ENCODE measurements at places on chromosomes 5 and 9. TPM values are rescaled to one million over a fixed set of nuclear protein-coding genes. Genes with fewer than 3 reads are reported as not detected.

- DNase-seq: no peak
- no peak overlapping the region for H3K27ac ChIP-seq
- H3K27me3 ChIP-seq: no peaks in the 10 kb centered on the region
- H3K36me3 ChIP-seq: no peaks in the 10 kb centered on the region
Observed at GRCh38 chr5:80600943-80601693, 31.0 kb upstream of the ANKRD34B start.

- H3K27me3 ChIP-seq: peaks cover 47% of the 10 kb centered on the region
- peaks cover 6% of the 10 kb centered on the region for H3K4me1 ChIP-seq
- DNase-seq: no peak
- peak overlapping the region; percentile 58 for H3K27ac ChIP-seq
- H3K36me3 ChIP-seq: no peaks in the 10 kb centered on the region
Observed at GRCh38 chr9:115157245-115157674, 39.3 kb upstream of the TNC start.

DNA sequence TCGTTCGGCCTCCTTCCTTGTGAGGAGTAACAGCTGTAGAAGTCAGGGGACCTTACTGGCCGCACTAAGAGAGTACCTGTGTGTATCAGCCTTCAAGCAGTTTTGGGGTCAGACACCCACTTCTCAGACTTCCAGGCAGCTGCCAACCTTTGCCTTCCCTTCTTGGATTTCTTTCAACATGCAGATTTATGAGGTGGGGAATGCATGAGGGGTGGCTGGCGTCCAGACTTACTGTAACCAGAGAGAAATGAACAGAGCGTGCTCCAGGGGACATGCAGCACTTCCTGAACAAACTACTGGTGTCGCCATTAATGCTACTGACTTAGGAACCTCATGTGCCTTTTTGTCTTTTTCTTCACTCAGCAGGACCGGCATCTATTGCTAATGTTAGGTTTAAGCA, 46.7 kb downstream of the INSYN2B start:
- H3K4me3 ChIP-seq: no peak overlapping the region
- H3K27me3 ChIP-seq: no peaks in the 10 kb centered on the region
- H3K4me1 ChIP-seq: no peaks in the 10 kb centered on the region
- no peak overlapping the region for H3K27ac ChIP-seq

DNA sequence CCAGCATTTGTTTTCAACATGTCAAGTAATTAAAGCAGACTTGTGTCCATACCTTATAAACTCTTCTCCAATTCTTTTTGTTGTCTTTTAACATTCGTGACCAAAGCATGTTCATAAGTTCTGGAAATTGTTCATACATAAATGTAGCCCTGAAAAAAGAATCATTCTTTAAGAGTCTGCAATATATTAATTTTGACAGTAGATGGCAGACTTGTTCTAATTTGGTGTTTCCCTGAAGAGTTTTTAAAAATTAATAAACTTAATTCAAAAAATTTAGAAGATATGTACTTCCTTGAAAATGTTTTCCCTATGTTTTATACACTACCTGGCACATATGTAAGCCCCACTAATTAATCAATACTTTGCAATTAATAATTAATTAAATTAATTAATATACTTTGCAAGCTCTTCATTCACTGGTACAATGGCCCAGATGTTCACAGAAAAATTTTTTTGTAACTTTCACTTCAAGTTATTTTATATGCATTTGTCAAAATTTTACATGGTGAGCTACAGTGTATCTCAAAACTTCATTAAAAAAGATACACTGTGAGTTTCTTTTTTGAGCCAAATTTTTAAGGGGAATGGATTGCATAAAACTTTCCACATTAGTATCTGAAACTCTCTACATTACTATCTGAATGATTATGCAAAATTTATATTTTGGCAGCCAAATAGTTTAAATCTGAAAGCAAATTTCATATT, 42.1 kb downstream of the CLINT1 start:
- no peak overlapping the region for H3K27ac ChIP-seq
- H3K4me3 ChIP-seq: no peak overlapping the region
- peaks cover 11% of the 10 kb centered on the region for H3K4me1 ChIP-seq
- peaks cover 28% of the 10 kb centered on the region for H3K36me3 ChIP-seq
- H3K27me3 ChIP-seq: no peaks in the 10 kb centered on the region
- no peak for DNase-seq

- H3K27ac ChIP-seq: no peak overlapping the region
- no peaks in the 10 kb centered on the region for H3K36me3 ChIP-seq
- no peak overlapping the region for H3K4me3 ChIP-seq
- no peaks in the 10 kb centered on the region for H3K4me1 ChIP-seq
- peaks cover 27% of the 10 kb centered on the region for H3K27me3 ChIP-seq
Observed at GRCh38 chr9:130432362-130432761, 12.4 kb upstream of the ASS1 start.

GRCh38 chr9:124412228-124412575, 3.0 kb downstream of the PSMB7 start:
- H3K27me3 ChIP-seq: no peaks in the 10 kb centered on the region
- DNase-seq: no peak
- no peak overlapping the region for H3K27ac ChIP-seq
- H3K4me3 ChIP-seq: no peak overlapping the region

- H3K36me3 ChIP-seq: no peaks in the 10 kb centered on the region
- H3K4me1 ChIP-seq: no peaks in the 10 kb centered on the region
- no peak overlapping the region for H3K4me3 ChIP-seq
- H3K27me3 ChIP-seq: no peaks in the 10 kb centered on the region
- no peak overlapping the region for H3K27ac ChIP-seq
- DNase-seq: no peak
Observed at GRCh38 chr5:86542532-86542931, 75.2 kb upstream of the COX7C start.

DNA sequence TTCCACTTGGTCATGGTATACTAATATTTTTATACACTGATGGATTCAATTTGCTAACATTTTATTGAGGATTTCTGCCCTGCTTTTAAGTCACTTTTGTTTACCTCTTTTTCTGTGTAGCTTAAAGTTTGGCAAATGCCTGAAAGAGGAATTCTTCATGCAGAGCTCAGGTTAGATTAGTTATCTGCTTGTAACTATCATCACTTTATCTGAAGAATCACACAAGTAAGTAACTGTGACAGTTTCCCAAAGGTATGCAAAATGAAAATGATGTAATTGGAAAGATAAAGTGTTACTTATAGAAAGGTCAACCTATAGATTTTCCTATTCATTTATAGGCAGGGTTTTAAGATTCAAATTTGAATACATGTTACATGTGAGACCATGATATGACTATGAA, 188.8 kb upstream of the ACTBL2 start:
- no peaks in the 10 kb centered on the region for H3K27me3 ChIP-seq
- no peaks in the 10 kb centered on the region for H3K36me3 ChIP-seq
- DNase-seq: no peak
- no peaks in the 10 kb centered on the region for H3K4me1 ChIP-seq
- no peak overlapping the region for H3K4me3 ChIP-seq

- no peak for DNase-seq
- H3K4me1 ChIP-seq: peaks cover 19% of the 10 kb centered on the region
- H3K27ac ChIP-seq: no peak overlapping the region
- no peak overlapping the region for H3K4me3 ChIP-seq
Observed at GRCh38 chr5:54385994-54386393, 69.5 kb upstream of the HSPB3 start.

- DNase-seq: peak; percentile 12
- H3K36me3 ChIP-seq: no peaks in the 10 kb centered on the region
- no peak overlapping the region for H3K4me3 ChIP-seq
- H3K27me3 ChIP-seq: no peaks in the 10 kb centered on the region
Observed at GRCh38 chr9:86700629-86701028, 246.7 kb downstream of the GAS1 start.

GRCh38 chr9:101477736-101478135, 42.2 kb upstream of the ALDOB start:
- H3K27ac ChIP-seq: peak overlapping the region; percentile 85
- peaks cover 44% of the 10 kb centered on the region for H3K4me1 ChIP-seq
- DNase-seq: no peak
- no peak overlapping the region for H3K4me3 ChIP-seq

DNA sequence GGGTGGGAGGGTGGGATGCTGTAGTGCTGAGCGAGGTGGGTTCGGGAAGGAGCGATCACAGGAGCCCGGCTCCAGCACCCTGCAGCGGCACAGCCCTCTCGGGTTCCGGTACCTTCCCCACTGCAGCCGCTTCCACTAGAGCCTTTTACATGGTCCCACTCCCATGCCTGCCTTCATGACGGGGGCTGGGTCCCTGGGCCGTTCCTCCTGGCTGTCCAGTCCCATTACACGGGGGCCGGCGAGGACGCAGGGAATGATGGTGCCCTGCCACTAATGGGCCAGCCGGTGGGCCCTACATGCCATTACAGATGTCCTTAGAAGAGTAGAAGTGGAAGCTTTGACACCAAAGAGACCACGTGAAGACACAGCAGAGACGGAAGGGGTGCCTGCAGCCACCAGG, 104.6 kb upstream of the PPP1R26 start:
- H3K4me1 ChIP-seq: no peaks in the 10 kb centered on the region
- H3K4me3 ChIP-seq: no peak overlapping the region
- no peaks in the 10 kb centered on the region for H3K36me3 ChIP-seq
- H3K27me3 ChIP-seq: peaks cover 3% of the 10 kb centered on the region
- H3K27ac ChIP-seq: no peak overlapping the region

GRCh38 chr5:94423411-94423810, 195.0 kb downstream of the KIAA0825 start:
- no peak overlapping the region for H3K27ac ChIP-seq
- H3K36me3 ChIP-seq: no peaks in the 10 kb centered on the region
- DNase-seq: no peak
- no peaks in the 10 kb centered on the region for H3K27me3 ChIP-seq

GRCh38 chr5:38642189-38642911, 85.9 kb upstream of the LIFR start:
- H3K4me3 ChIP-seq: no peak overlapping the region
- no peaks in the 10 kb centered on the region for H3K36me3 ChIP-seq
- H3K27ac ChIP-seq: no peak overlapping the region
- DNase-seq: no peak
- no peaks in the 10 kb centered on the region for H3K27me3 ChIP-seq
- H3K4me1 ChIP-seq: no peaks in the 10 kb centered on the region

DNA sequence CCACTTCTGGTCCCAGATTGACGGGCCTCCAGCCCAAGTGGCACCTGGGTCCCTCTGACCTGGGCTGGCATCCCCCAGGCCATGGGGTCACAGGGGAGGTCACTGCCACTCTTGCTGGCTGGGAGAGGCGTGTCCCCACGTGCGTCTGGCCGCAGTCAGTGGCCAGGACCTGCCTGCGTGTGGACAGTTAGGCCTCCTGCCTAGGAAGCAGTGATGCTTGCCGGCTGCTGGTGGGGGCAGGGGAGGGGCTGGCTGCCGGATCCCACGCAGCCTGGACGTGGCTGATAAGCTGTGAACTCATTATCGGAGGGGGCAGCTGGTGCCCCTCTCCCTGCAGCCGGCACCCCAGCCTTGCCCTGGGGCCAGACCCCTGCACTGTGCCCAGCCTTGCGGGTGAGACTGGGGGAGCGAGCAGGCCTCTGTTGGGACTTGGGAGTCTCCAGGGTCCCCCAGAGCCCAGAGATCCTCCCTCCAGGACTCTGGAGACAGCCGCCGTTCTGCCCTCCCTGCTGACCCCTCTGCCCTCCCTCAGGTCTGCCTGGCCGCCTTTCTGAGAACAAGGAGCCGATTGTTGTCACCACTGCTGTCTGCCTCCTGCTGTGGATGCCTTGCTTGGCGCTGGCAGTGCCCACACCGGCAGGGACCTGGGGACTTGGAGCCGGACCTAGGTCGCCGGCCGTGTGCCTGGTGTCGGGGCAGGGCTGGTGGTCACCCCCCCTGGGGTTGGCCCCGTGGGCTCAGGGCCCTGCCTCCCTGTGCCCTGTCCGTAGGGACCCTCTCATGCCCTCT, 12.3 kb downstream of the RXRA start:
- no peaks in the 10 kb centered on the region for H3K27me3 ChIP-seq
- H3K4me1 ChIP-seq: peaks cover 98% of the 10 kb centered on the region
- peak overlapping the region; percentile 30 for H3K27ac ChIP-seq
- no peak overlapping the region for H3K4me3 ChIP-seq
- H3K36me3 ChIP-seq: no peaks in the 10 kb centered on the region

DNA sequence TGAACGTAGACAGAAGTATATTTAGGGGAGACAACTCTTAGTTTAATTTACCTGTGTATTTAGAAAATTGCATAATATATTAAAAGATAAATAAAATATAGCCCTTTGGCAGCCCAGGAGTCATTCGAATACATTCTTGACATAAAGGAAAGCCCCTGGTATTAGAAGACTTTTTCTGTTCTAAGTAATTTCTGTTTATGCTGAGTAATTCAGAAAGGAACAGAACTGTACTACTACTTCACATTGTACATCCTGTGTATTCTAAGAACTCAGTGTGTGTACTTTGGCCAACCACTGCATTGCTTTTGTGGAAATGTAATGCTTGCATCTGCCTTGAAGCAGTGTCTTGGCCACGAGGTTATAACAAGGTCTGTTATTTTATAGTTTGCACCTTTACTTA, 136.4 kb downstream of the KDM4C start:
- no peaks in the 10 kb centered on the region for H3K27me3 ChIP-seq
- H3K4me3 ChIP-seq: no peak overlapping the region
- H3K4me1 ChIP-seq: peaks cover 2% of the 10 kb centered on the region
- no peak for DNase-seq

DNA sequence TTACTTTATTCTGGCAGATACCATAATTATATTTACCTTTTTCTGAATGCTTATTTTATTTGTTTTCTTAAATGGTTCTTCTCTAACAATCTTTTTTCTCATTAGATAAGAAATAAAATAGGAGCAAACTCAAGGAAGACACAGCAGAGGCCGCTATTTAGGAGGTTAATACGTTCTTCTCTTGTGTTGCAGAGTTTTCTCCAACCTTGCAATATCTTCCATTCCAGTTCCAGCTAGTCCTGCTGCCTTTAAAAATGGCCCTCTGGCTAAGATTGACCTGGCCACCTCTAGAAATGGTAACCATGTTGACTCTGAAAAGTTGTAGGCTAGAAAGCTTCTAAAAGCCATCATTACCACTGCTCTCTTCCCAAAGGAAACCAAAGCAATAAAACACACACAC, 718.8 kb downstream of the MAT2B start:
- H3K27me3 ChIP-seq: no peaks in the 10 kb centered on the region
- H3K4me1 ChIP-seq: no peaks in the 10 kb centered on the region
- H3K27ac ChIP-seq: no peak overlapping the region
- H3K4me3 ChIP-seq: no peak overlapping the region
- no peak for DNase-seq
- no peaks in the 10 kb centered on the region for H3K36me3 ChIP-seq

GRCh38 chr5:117242028-117242427, 667.4 kb upstream of the SEMA6A start:
- H3K4me3 ChIP-seq: no peak overlapping the region
- no peak overlapping the region for H3K27ac ChIP-seq
- H3K27me3 ChIP-seq: no peaks in the 10 kb centered on the region

FAM78A gene
- total RNA-seq: 1.00 TPM

PRDM9 gene
- not detected for total RNA-seq

PCSK1 gene
- total RNA-seq: 2.5 TPM

LECT2 gene
- total RNA-seq: not detected

NSUN2 gene
- total RNA-seq: 62.1 TPM

SAPCD2 gene
- total RNA-seq: 0.37 TPM

TOR4A gene
- 121 TPM for total RNA-seq

ACOT12 gene
- total RNA-seq: not detected

COL5A1 gene
- total RNA-seq: 23.6 TPM

CCDC183 gene
- total RNA-seq: 77.0 TPM

STPG3 gene
- not detected for total RNA-seq

ST8SIA4 gene
- 2.0 TPM for total RNA-seq

PIP5K1B gene
- 45.6 TPM for total RNA-seq

NFIB gene
- 40.2 TPM for total RNA-seq

TPPP gene
- total RNA-seq: 40.6 TPM
